Lung microvascular endothelial cell (primary cell): ENCODE measurements at places on chromosomes 16 and 17. TPM values are rescaled to one million over a fixed set of nuclear protein-coding genes. Genes with fewer than 3 reads are reported as not detected.

- no peak for DNase-seq
These were observed 1.8 kb downstream of the SPECC1 start for GRCh38 chr17:20010936-20011335.

DNA sequence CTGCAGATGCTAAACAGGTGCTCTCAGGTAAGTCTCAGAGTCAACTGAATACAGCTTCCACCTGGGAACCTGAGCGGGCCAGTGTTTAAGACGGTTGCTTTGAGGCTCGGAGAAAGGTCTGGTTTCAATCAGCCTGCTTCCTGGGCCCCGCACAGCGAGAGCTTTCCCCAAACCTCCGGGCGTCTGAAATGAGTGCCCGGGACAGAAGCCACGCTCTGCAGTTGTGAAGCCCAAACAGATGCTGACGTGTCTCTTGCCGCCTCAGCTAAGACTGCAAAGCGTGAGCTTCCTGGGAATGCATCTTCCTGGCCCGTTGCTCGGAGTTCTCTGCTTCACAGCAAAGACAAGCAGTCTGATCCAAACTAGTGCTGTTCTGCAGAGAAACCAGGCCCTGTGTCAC, 36.7 kb downstream of the PLXDC1 start:
- no peak for DNase-seq

GRCh38 chr17:61799812-61800484, 63.4 kb downstream of the BRIP1 start:
- DNase-seq = no peak

- no peak for DNase-seq
These were observed 93.1 kb downstream of the AXIN2 start for GRCh38 chr17:65468321-65468720.

DNA sequence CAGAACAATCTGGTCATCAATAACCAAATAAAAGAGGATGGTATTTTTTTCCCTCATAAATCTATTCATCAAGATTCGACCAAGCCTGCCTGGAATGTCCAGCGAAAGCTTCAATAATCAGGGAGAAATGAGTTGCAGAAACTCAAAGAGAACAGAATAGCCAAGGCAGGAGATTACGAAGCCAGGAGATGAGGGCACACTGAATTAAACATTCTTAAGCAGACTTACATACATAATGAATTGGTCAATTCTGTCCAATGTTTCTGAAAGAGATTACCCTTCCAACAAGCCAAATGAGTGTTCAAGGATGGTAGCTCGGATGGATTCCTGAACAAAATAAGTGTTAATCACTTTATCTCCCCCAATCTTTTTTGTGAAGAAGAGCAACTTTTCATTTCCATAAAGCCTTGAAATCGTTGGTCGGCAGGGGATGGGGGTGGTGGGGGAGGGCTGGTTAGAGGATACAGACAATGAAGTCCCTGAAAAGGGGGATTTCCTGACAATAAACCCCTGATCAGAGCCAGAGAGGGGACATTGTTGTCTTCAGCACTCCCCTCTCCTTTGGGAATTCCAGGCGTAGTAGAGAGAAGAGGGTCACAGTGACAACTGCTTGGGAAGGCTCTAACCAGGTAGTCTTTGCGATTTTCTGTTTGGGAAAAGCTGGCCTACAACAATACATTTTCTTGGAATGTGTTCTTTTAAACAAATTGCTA, 20.7 kb downstream of the TOX3 start:
- no peak for DNase-seq

DNA sequence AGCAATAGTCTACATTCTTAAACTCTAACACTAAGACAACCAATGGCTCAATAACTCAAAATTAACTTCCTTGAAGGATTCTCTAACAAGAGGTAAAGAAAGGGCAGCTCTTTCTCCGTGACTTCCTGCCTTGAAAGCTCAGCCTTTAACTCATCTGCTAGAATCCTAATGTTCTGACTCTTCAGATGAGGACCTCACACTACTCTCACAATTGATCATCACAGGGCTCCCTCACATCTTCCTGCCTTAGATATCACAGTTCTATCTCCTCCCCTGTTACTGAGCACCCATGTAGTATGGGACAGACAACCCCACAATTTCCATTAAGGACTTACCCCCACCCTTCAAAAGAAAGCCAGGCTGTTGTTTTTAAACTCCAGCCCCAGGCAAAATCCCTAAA, 33.5 kb downstream of the SMURF2 start:
- DNase-seq = no peak

HOXB4 gene
- total RNA-seq = 0.87 and 1.2 TPM in 2 replicates

DNA sequence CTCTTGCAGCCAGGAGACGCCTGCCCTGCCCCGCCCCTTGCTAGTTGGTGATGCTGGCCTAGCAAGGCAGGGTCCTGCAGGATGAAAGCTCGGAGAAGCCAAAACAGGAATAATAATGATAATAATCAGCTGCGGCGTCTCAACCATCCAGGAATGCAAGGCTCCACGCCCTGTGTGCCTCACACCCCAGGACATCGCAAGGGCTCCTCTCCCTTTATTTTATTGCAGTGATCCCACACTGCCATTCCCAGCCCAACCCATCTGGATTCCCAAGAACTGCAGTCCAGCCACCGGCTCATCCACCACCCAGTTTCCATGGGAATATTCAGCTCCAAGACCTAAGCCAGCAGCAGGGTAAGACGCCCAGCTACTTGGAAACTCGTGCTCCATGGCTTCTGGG, 21.0 kb upstream of the ZNF652 start:
- DNase-seq = no peak

GRCh38 chr17:81870131-81870980, 781 bp downstream of the ARHGDIA start:
- DNase-seq = peak; percentile 67

DNA sequence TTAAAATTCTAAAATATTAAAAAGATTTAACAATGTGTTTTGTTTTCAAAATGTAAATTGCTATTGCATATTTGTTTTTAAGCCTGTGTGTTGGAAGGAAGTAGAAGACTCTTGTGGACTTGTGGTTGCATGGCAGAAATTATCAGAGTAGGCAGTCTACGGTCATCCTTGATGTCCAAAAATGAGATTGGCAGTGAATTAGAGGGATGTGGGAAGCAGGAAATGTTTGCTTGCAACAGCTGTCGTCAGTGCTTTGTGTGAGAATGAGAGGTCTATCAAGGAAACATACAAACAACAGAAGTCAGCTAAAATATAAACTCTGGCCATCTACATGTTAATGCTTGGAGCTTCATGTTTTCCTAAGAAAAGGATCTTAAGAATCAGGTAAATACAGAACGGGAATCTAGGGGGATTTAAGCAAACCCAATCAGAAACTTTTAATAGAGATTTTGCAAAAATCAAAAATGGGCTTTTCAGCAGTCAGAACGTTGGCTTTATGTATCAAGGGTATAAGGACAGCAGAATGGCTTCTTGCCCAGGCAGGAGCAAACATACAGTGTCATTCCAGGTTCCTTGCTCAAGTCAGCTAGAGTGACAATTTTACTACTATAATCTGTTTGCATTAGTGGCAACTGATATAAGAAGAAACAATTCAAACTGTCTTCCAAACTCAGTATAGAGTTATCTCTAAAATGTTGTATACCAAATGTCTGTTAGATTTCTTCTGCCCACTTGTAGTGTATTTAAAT, 196.7 kb downstream of the CYB561 start:
- DNase-seq = peak; percentile 80

LCMT1 gene
- 26.8 and 27.8 TPM in 2 replicates for total RNA-seq

MYADML2 gene
- not detected in 2 replicates for total RNA-seq

- DNase-seq = no peak
These were observed 36.5 kb downstream of the FA2H start for GRCh38 chr16:74738113-74738541.

DNA sequence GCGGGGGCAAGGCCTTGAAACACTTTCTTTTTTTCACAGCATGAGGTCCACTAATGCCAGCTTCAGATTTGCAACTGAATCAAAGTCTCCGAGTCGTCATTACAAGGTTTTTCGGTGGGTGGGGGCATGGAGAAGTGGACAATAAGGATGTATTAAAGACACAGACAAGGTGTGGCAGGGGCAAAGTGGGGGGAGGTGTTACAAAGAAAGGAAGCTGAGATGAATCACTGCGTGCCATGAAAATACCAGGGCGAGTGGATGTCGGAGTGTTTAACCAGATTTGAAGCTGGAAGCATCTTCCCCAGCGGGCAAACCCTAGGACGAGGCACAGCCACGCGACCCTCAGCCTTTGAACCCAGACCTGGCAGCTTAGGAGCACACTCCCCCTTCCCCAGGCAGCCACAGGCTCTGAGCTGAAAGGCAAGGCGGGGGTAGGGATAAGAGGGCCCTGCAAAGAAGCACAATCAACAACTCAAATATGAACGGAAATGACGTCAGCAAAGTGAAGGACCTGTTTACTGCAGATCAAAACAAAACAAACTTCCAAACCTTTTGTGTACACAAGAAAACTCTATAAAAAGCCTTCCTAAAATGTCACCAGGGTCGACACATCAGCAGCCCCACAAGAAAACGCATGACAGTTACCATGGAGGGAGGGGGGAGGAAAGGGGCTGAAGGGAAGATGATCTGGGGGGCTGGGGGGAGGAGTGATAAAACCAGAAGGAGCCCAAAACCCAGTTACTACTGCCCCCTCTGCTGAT, 5.6 kb upstream of the ZFHX3 start:
- peak; percentile 84 for DNase-seq

DNA sequence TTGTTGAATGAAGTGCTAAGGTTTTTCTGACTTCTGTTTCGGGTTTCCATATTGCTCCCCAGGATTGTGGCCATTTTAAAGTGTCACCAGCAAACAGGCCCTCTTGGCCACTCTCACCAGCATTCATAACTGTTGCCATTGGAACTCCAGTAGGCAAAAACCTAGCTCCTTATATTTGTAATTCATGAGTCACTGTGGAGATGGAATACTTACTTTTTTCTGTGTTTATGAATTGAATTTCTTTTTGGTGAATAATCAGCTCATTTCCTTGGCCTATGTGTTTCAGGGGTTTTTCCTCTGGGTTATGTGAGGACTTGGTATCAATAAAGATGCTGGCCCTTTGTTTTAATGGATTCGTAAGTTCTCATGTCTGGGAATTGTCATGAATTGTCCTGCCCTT, 255.1 kb downstream of the SNX29 start:
- DNase-seq = peak; percentile 62

PHAF1 gene
- 7.2 and 12.7 TPM in 2 replicates for total RNA-seq

CCL14 gene
- 3.9 and 4.6 TPM in 2 replicates for total RNA-seq

DNA sequence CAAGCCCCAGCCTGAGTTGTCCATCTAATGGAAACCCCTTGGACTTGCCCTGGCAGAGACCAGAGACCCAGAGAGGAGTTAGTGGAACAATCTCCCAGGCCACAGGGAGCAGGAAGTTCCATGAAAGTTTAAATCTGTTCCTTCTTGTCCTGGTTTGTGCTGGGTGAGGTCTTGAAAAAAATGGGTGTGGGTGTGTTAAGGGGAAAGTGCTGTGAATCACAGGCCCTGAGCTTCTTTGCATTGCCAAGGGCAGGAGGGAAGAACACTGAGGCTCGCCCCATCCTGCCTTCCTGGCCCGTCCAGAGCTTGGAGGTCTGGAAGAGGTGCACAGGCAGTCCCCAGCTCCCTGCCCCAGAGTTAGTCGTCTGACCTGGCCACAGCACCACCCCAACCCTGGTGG, 2.3 kb downstream of the ADORA2B start:
- no peak for DNase-seq
